ENCODE measurements at places on chromosomes 7 and 10.

- DNase-seq, result peak; percentile 60
These were observed 10.5 kb upstream of the CRPPA start for GRCh38 chr7:16431646-16432424.

DNA sequence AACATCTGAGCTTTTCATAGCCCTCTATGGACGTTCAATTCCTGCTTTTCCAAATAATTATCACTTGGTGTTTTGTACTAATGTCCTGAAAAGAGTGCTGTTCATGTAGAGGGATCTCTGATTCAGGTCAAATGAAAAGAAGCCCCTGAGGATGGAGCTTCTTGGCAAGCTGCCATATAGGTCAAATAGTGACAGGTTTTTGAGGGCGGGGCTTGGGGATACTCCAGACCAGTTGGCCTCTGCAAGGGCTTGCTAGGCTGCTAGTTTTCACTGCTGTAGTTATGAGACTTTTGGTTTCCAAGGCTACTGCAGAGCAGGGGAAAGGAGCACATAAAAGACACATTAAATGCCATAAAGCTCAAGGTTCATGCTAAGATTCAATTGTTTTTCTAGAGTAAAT, 257.2 kb upstream of the CACNA2D1 start:
- no peak for DNase-seq

DNA sequence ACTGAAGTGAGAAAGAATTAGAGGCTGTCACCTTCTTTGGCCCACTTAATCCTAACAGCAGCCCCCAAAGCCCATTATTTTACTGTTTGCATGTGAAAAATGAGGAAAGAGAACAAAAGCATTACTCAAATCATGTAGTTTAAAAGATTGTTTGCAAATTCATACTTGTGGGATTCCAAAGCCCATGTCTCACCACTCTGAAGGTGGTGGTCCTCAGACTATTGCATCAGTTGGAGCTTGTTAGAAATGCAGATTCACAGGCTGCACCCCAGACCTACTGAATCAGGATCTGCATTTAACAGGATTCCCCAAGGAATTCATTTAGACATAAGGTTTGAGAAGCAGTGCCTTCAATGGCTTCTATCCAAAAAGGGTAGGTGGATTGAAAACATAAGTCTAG, 93.7 kb upstream of the PDE1C start:
- DNase-seq, result no peak

DNA sequence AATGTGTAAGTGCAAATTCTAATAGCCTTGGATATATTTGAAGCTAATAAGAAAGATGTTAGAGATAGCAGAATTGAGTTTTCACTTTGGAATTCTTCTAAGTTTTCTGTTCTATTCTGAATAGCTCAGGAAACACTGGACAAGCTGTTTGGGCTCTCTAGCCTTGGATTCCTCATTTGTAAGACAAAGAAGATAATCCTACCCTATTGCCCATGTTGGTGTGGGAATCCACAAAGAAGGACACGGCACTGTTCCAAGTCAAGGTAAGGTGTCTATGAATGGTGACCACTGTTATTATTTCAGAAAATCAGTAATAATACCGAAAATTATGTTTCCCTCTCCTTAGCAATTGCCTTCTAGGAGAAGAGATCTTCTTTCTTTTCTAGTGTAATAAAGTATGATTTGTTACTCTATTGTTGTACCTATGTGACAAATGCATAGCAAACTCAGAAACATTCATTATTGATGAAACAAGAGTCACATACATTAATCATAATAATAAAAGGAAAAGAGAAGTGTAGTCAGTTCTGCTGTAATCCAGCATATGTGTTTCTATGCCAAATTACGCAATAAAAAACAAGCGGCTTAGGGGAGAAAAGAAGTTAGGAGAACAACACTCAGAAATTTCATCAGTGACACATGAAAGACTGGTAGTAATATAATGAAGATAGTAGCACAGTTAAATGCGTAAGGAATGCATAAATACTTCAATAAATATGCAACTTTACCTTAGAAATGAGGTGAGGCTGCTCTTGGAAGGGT, 1012.3 kb upstream of the PHF14 start:
- DNase-seq, result no peak

DNA sequence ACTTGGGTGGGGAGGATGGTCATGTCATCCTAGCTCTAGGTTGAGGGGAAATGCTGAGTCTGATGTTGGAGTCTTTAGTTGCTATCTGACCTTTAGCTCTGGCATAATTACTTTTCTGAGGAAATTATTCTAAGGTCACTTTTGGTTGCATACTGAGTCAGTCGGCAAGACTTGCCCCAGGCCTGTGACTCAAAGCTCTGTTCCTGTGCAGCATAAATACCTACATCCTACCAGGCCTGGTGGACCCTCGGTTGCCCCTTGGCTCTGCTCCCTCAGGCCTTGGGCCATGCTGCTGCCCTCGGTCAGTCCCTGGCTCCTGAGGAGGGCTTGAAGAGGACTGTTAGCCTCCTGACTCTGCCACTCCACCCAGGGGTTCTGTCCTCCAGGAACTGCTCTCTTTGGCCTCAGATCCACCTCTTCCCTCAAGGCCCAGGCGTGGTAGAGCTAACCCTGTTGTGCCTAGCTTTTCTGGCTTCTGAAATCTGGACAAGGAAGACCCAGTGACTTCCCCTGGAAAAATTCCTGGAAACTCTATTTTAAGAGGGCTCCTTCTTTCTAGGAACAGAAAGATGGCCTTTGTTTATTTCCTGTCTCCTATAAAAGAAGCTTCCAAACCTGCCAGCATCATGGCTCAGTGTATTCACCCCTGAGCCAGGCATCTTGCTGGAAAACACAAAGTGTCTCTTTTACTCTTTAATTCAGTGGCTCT, 71.2 kb downstream of the TMEM178B start:
- DNase-seq, result peak; percentile 80

GRCh38 chr7:87300756-87301155, 44.7 kb upstream of the CROT start:
- no peak for DNase-seq

Data from renal cortical epithelial cell (primary cell).